Gastroesophageal sphincter (tissue), 4 donors: ENCODE measurements at places on chromosomes 3 and 15. TPM values are rescaled to one million over a fixed set of nuclear protein-coding genes. Genes with fewer than 3 reads are reported as not detected.

The ADGRG7 gene
- total RNA-seq: not detected

The BFSP2 gene
- not detected for total RNA-seq

The SRPRB gene
- total RNA-seq: 13.8 TPM

The LMAN1L gene
- not detected for total RNA-seq
